Esophagus squamous epithelium (tissue), 5 donors: ENCODE measurements at places on chromosomes 11 and 22. TPM values are rescaled to one million over a fixed set of nuclear protein-coding genes. Genes with fewer than 3 reads are reported as not detected.

Gene GLYATL1
- total RNA-seq, result not detected

Gene SAA4
- total RNA-seq, result not detected

Gene FXYD6
- total RNA-seq, result 0.61 TPM

Gene CEP126
- 2.1 TPM for total RNA-seq
